ENCODE measurements at places on chromosomes 7 and 10.

DNA sequence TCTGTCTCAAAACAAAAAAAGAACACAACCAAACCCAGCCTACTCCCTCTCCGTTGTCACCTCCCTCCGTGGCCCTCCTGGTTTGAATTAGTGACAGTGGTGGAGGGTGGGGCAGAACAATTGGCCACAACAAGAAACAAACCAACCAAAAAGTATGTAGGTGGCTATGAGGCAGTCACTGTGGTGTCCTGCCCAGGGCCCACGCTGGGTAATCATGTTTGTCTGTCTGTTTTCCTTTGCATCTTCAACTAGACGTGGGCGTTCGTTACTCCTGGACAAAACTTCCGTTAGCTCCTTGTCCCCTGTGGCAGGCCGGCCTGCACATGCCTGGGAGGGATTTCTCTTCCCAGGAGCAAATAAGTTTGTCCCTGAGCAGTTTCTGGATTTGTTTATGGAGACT, 78.4 kb downstream of the XRCC2 start:
- no peak for DNase-seq

DNA sequence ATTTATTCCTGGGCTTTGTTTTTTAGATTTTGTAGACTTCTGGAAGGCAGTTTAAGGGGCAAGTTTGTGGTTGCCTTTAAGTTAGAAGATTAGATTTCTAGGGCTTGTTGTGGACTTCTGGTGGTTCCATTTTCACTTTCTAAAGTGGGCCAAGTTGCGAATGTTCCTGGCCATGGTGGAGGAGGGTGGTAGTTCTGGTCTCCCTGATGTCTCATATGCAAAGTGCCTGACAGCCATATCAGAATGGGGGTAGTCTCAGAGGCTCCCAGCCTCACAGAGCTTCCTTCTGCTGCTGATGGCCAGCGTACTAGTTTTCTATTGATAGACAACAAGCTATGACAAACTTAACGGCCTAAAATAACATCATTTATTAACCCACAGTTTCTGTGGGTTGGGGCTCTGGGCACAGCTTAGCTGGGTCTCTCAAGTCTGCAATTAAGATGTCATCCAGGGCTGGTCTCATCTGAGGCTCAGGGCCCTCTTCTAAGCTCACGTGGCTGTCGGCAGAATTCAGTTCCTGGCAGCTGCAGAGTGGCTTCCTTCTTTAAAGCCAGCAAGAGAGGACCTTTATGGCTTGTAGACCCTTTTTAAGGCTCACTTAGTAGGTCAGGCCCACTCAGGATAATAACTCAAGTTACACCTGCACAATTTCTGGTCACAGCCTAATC, 44.8 kb downstream of the BMPER start:
- no peak for DNase-seq

- no peak for DNase-seq
Measured at GRCh38 chr7:63043657-63044543, 954.7 kb upstream of the ZNF722 start.

- DNase-seq: no peak
Measured at GRCh38 chr10:101351017-101351416, 2.9 kb upstream of the BTRC start.

DNA sequence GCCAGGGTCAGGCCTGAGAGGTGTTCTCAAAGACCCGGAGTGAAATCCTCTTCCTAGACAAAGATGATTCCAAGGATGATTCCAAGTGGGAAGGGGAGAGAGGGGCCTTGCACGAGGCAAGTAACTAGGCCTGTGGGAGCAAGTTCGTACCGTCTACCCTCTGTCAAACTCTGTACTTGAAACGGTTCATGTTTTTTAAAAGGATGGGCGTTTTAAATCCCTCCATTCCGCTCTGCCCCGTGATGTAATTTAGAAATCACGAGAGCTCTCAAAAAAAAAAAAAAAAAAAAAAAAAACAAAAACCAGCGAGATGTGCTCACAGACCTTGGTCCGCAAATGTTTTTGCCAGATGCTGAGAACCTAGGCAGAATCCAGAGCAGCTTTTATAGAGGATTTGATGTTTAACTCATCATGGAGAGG, 114.7 kb upstream of the CARD11 start:
- DNase-seq: no peak

GRCh38 chr7:85478530-85478929, 291.7 kb upstream of the SEMA3D start:
- DNase-seq: no peak

- DNase-seq: no peak
Measured at GRCh38 chr10:12225444-12225843, 29.5 kb downstream of the CDC123 start.

- DNase-seq: no peak
Measured at GRCh38 chr10:23422003-23422411, 16.9 kb upstream of the OTUD1 start.

DNA sequence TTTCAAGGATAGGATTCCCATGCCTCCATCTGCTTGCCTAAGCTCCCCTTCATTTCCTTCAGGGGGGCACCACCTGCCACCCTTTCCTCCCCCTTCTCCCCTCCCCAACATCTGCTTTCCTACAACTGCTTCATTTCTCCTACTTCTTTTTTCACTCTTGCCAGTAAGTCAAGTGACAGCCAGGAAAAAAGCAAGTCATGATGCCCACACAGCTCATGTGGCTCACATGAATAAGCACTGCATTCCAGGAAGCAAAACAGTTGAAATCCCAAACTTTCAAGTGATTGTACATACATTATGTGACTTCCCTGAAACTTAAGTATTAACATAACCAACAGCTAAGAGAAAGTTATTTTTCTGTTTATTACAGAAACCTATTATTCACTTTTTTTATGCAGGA, 78.6 kb downstream of the TNS3 start:
- DNase-seq: no peak

DNA sequence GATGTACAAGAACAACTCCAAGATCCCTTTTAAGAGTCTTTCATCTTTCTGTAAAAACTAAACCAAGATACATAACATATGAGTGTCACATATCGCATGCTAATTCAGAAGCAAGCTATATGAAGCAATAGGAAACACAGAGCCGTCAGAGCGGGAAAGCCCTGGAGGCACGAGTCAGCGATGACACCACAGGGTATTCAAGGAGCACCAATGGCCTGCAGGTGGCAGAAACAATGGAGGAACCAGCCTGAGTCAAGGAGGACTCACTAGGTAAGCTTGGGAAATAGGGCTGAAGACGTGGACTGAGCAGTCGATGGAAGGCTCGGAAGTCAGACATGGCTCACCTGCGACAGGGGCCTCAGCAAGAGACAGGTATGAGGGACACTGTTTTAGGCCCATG, 214.4 kb downstream of the FAM107B start:
- DNase-seq: no peak

- no peak for DNase-seq
Measured at GRCh38 chr10:132281915-132282666, 25.7 kb downstream of the STK32C start.

DNA sequence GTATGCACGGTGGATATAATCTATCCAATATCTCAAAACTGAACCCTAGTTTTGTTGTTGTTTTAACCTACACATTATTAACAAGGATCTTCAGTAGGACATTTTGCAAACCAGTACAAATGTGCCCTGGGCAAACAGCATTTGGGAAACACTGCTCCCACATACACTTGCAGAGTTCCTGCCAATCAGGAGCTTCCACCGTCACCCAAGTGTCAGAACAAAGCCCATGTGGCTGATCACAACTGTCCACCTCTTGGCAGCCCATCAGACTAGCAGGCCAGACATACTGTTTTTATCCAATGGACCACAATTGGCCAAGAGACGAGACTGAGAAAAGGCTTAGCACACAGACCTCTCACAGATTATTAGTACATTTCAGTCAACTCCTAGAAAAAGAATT, 200.4 kb downstream of the FAM107B start:
- no peak for DNase-seq

DNA sequence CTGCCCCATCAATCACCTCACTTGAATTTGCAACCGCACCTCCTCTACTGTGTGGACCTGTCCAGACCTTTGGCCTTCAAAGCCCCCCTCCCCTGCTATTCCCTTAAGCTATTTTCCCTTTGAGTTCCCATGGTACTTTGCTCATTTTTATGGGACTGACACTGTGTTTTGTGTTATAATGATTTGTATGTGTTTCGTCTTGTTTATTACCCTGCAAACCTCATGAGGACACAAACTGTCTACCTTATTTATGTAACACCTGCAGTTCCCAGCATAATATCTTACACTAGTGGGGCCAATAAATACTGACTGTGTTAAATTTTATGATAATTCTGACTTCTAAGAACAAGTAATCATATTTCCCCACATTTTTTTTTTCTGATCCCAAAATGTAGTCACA, 70.6 kb downstream of the CLEC2L start:
- no peak for DNase-seq

DNA sequence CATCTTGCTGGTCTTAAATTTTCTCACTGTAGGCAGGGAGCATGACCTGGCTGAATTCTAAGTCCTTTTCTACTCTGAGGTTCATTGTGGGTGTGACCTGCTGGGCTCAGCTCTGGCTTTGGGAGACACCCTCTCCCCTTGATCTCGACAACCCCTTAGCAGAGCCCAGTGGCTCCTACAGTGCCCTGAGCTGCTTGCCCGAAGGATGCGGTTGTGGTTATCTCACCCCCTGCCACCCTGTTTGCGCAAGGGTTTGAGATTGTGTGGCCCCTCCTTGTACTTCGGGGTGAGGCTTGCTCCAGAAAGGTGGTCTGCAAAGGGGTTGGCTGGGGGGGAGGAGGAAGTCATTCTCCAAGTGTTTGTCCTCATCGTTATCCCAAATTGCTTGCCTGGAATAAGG, 55.3 kb downstream of the TCF7L2 start:
- DNase-seq: no peak

- no peak for DNase-seq
Measured at GRCh38 chr7:144826208-144826607, 9.6 kb downstream of the TPK1 start.

DNA sequence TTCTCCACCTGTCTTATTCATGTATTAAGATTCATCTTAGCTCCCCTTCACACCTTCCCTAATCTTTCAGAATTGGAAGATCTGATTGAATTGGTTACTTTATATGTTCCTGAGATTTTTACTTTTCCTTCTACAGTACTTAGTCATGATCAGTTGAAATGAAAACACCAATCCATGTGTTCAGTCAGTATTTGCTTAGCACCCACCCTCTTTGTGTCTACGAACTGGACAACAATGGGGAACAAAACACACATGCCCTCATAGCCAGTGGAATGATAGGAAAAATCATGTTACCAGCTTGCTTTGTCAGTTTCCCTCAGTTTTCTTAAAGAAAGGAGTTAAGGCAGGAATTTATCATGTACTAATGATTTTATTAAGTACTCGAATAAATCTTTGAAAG, 2.0 kb downstream of the MASTL start:
- no peak for DNase-seq
